Left ventricle myocardium superior (tissue), 1 donor: ENCODE measurements at places on chromosomes 7 and 10. TPM values are rescaled to one million over a fixed set of nuclear protein-coding genes. Genes with fewer than 3 reads are reported as not detected.

Gene GNAT3
- total RNA-seq, result not detected

Gene SPAM1
- not detected for total RNA-seq

Gene LOXL4
- total RNA-seq, result 0.47 TPM

DNA sequence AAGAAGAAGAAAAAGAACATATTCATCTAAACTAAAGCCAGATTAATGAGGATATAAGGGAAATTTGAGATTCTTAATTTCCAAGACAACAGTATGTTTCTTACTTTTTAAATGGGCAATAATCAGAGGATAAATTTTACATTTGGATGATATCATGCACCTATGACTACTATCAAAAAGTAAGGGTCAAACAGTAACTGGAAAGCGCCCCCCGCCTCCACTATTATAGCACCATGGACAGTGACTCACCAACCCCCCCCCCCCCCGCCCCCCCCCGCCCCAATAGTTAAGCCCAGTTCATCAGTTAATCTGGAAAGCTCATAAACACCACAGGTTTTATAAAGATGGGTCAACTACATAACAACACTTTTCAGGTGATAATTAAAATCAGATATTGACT is 194.3 kb upstream of the DGKB start:
- DNase-seq, result no peak

GRCh38 chr10:120423431-120424197 is 33.4 kb upstream of the PLPP4 start:
- DNase-seq, result peak; percentile 27

DNA sequence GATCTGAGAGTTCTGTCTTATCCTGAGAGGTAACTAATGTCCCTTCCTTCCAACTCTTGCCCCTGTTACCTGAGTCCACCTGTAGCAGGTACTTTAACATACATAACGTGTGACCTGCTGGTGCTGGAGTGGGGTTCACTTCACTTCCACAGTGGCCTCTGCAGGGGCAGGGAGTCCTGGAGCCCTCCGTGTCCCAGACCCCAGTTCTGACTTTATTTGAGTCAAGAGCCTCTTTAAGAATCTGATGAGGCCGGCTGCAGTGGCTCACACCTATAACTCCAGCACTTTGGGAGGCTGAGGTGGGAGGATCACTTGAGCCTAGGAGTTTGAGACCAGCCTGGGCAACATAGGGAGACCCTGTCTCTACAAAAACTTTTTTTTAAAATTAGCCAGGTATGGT is 117.0 kb upstream of the RET start:
- no peak for DNase-seq

DNA sequence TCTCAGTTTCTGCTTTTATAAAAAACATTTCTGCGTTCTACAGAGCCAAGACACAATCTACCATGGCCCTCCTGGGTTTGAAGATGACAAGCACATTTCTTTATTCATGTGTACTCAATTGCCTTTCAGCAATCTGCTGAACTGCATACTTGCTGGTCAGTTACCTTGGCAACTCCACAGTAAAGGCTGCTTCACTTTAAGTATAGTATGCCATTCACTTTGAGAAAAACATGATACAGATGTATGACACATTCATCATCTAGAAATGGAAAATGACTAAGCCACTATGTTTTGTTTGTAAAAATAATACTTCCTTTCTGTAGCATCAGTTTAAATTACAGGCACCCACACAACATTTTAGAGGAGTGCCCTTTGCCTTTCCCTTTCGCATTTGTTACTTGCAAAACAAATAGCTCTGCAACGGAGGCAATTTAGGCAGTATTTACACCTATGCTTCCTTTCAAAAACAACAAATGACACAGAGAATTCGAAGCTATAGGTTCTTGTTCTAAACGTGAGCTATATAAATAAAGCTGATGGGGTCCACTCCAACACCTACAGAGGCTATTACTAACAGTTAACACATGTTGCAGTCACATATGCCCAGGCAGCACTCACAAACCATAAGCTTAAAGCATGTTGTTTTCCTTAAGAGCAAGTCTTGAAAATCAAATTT is 23.5 kb downstream of the SGCE start:
- no peak for DNase-seq

- DNase-seq, result peak; percentile 25
Measured at GRCh38 chr10:46520941-46521340, 35.5 kb downstream of the GPRIN2 start.

DNA sequence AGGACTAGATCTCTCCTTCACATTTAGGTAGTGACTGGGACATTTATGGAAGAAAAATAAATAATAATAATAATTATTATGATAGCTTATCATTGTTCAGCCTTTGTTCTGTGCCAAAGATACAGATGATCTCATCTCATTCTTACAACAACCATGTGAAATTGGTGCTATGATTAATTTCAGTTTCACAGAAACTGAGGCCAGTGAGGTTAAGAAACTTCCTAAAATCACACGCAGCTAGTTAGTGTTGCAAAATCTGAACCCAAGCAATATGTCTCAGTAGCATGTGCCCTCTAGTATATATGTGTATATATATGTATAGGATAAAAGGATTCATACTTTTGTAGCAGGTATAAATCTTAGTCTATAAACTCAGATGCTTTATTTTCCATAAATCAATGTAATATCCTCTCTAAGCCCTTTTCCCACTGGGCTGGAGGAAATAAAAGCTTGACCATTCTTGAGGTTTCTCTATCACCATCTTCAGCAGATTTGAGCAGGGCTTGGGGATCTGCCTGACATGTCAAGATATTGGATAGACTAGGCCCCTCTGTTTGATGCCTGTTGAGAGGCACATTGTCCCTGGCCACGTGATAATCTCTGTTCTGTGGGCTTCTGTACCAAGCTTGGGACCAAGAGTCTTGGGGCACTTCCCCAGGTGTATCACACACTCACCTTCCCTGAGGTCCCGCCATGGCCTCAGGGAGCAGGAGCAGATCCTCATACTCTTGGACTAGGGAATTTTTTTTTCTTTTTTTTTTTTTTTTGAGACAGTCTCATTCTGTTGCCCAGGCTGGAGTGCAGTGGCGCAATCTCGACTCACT is 172.6 kb upstream of the NRP1 start:
- no peak for DNase-seq

- peak; percentile 41 for DNase-seq
Measured at GRCh38 chr10:86367152-86367951, 757 bp upstream of the GRID1 start.

Gene HSPB1
- total RNA-seq, result 2,442 TPM

- DNase-seq, result no peak
Measured at GRCh38 chr7:100801833-100802568, 25.3 kb downstream of the EPHB4 start.

GRCh38 chr10:33047655-33048054 is 89.6 kb upstream of the ITGB1 start:
- no peak for DNase-seq

DNA sequence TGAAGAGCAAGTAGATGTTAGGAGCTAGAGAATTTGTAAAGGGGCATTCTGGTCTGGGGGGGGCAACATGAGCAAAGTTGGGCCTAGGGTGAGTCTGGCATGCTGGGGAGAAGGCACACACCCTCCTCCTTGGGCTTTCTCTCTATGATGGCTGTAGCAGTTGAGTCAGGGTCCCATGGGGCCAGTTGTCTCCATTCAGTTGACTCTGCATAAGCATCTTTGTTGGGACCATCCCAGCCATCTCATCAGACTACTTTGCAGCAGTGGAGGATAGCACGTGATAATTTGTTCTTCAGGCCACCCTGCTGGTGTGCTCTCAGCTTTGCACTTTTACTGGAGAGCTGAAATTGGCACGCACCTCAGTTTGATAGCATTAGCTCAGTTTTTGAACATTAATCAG is 55.2 kb downstream of the LRMDA start:
- DNase-seq, result no peak

DNA sequence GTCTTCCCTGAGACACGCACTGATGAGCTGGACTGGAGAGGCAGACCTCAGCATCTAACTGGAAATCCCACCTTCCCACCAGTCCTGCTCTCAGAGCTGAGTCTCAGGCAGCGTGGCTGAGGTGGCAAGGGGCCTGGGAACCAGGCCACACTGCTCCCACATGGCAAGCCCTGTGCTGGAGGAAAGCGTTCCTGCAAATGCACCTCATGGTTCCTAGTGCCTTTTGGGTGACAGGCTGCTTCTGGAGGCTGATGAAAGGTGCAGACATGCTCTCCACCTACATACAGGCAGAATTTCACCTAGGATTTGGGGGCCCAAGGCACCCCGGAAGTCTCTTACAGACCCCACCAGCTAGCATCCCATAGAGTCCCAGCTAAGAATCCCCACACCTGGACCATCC is 432.9 kb upstream of the FOXK1 start:
- DNase-seq, result no peak

- DNase-seq, result no peak
Measured at GRCh38 chr10:111522551-111522950, 445.7 kb downstream of the ADRA2A start.

- DNase-seq, result no peak
Measured at GRCh38 chr7:3243256-3243655, 57.8 kb upstream of the SDK1 start.

Gene SEPTIN7
- total RNA-seq, result 176 TPM
